Kidney epithelial cell (primary cell): ENCODE measurements at places on chromosomes 5 and 9.
A peak's percentile ranks its signal among the peaks of the same experiment; 100 is the strongest.

GRCh38 chr5:153517241-153517611, 26.8 kb downstream of the GRIA1 start:
- DNase-seq = no peak

GRCh38 chr9:70066874-70067273, 23.2 kb downstream of the MAMDC2 start:
- no peak for DNase-seq

GRCh38 chr9:107712390-107712789, 222.8 kb upstream of the KLF4 start:
- DNase-seq = peak; percentile 85

GRCh38 chr5:126987271-126987899, 43.0 kb downstream of the MARCHF3 start:
- DNase-seq = no peak

DNA sequence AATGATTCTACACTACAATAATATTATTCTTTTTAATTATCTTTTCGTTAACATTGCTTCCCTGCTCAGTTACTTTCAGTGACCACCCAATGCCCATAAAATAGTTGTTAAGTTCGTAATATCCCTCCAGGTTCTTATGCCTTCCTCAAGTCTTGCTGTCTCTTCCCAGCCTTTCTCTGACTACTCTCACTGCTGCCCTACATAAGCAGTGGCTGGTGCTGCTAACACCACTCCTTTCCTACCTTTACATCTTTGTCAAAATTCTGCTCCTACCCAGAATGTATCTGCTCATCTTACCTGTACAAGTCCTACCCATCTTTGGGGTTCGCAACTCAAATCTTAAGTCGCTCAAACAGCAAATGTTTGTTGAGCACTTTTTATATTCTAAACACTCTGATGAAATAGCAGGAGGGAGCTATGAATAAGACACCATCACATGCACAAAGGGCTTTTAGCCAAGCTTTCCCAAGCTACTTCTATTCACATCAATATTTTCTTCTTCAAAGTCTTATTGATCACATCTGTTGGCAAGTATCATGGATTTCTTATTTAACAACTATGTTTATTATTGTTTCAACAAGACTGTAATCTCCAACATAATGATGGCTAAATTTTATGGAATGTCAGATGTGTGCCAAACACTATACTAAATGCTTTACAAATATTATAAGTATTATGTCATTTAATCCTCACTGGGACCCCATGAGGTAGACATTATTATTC, 29.5 kb downstream of the SLC25A46 start:
- no peak for DNase-seq
